ENCODE measurements at places on chromosomes 16 and 17.

GRCh38 chr17:6075845-6076244 is 5.7 kb downstream of the WSCD1 start:
- no peak overlapping the region for H3K27ac ChIP-seq
- H3K4me1 ChIP-seq = peaks cover 8% of the 10 kb centered on the region
- H3K27me3 ChIP-seq = no peaks in the 10 kb centered on the region
- no peaks in the 10 kb centered on the region for H3K36me3 ChIP-seq
- no peak overlapping the region for H3K4me3 ChIP-seq
- DNase-seq = no peak

DNA sequence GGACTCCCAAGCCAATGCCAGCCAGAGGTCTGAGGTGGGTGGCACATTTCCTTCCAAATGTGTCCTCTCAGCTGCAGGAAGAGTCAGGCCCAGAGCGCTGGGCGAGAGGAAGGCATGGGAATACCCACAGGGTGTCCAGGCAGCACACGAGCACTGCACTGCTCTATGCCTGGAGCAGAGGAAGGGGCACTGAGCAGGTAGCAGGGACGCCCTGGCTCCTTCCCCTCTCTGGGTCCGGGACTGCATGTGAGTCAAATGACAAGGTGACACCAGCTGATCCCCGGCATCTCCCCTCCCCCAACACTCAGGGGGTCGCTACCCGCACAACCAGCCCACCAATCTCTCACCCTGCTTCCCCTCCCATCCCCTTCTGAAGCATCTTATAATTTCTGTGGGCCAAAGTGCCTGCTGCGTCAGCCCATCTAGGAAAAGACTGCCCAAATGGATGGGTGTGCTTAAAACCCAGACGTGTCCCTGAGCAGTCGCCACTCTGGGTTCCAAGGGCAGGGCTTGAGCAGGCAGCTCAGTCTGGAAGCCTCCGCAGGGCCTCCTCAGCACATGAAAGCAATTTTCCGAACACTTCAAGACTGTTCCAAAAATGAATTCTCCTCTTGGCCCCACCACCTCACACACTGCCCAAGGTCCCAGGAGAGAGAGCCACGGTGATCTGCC is 12.0 kb upstream of the BCAR1 start:
- H3K36me3 ChIP-seq = no peaks in the 10 kb centered on the region
- H3K4me1 ChIP-seq = peaks cover 76% of the 10 kb centered on the region
- DNase-seq = no peak
- no peaks in the 10 kb centered on the region for H3K27me3 ChIP-seq
- H3K27ac ChIP-seq = peak overlapping the region; percentile 97

- no peaks in the 10 kb centered on the region for H3K27me3 ChIP-seq
- peaks cover 12% of the 10 kb centered on the region for H3K36me3 ChIP-seq
- H3K4me1 ChIP-seq = no peaks in the 10 kb centered on the region
- DNase-seq = no peak
Measured at GRCh38 chr16:72811188-72811720, 236.7 kb downstream of the ZFHX3 start.

DNA sequence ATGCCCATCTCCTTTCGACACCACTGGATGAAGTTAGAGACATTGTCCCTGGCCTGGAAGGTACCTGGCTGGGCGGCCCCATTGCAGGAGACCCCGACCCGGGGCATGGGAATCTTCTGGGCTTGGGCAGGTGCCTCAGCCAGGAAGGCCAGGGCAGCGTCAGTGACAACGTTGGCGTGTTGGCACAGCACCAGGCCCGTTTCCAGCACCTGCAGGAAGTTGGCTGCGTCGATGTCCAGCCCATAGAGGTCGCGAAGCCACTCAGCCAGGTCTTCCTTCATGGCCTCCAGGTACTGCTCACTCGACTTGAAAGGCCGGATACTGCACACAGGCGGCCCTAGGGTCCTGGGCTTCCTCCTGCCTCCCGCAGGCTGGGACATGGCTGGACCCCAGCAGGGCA is 568 bp downstream of the GAS2L2 start:
- no peak overlapping the region for H3K27ac ChIP-seq
- H3K36me3 ChIP-seq = no peaks in the 10 kb centered on the region
- H3K27me3 ChIP-seq = no peaks in the 10 kb centered on the region
- no peak for DNase-seq
- H3K4me3 ChIP-seq = no peak overlapping the region

DNA sequence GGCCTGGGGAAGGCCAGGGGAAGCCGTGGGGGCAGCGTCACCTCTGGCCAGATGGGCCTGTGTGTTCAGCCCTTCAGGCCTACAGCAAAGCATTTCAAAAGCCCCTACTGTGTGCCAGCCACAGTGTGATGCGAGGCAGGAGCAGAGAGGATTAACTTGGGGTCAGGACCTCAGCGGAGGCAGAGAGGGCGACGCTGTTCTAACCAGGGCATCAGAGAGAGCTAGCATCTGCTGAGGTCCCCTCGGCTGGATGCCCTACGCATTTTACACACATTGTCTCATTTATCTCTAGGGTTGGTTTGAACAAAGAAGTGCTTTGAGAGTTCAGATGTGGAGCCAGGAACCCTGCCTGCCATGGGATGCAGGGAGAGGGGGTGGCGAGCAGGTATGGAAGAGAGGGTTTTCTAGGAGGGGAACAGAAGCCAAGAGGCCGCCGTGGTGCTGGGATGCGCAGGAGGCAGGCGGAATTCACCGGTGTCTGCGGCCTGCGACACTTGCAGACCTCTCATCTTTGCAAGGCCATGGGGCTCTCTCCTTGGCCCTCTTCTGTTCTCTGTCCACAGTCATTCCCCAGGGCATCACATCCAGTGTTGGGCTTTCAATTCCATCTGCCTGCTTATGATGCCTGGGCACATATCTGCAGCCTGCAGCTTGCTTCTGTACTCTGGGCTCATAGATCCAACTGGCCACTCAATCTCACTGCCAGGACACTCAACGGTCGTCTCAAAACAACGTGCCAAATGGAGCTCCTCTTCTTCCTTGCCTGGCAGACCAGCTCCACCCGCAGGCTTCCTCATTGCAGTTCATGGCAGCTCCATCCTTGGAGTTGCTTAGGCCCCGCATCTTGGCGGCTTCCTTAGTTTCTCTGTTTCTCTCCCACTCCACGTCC is 8.1 kb upstream of the NKD1 start:
- no peaks in the 10 kb centered on the region for H3K36me3 ChIP-seq
- DNase-seq = no peak
- H3K4me1 ChIP-seq = no peaks in the 10 kb centered on the region
- no peak overlapping the region for H3K27ac ChIP-seq
- H3K4me3 ChIP-seq = no peak overlapping the region

GRCh38 chr17:79496422-79497005 is 114.3 kb downstream of the RBFOX3 start:
- H3K36me3 ChIP-seq = no peaks in the 10 kb centered on the region
- no peak for DNase-seq
- H3K27ac ChIP-seq = no peak overlapping the region
- no peaks in the 10 kb centered on the region for H3K4me1 ChIP-seq

DNA sequence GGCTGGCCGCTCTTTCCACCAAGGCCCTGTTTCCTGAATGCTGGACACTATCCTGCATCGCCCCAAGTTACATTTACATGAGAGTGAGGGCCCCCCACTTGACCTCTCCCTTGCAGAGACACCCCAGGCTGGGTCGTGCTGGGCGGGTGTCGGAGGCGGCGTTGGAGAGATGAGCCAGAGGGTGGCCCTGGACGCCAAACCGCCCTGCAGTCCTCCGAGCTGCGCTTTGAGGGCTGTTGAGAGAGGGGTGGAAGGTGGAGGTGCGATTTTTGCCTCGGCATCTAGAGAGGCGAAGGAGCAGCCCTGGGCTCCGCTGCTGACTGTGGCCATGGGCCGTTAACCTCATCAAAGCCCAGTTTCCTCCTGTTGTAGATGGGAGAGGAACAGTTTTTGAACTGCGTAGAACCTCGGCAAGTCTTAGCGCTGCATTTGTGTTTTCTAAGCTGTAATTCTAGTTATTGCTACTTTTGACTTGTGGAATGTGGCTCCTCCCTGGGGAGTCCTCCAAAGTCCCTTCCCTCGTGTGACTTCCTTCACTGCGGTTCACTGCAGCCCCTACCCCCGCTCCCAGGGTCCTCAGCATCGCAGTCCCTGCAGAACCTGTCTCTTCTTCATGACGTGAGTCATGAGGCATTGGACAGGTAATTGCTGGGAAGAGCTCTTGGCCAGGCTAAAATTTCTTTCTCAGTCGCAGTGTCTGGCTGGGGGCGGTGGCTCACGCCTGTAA is 986 bp upstream of the ELOB start:
- peak overlapping the region; percentile 100 for H3K27ac ChIP-seq
- no peak for DNase-seq
- H3K36me3 ChIP-seq = no peaks in the 10 kb centered on the region

DNA sequence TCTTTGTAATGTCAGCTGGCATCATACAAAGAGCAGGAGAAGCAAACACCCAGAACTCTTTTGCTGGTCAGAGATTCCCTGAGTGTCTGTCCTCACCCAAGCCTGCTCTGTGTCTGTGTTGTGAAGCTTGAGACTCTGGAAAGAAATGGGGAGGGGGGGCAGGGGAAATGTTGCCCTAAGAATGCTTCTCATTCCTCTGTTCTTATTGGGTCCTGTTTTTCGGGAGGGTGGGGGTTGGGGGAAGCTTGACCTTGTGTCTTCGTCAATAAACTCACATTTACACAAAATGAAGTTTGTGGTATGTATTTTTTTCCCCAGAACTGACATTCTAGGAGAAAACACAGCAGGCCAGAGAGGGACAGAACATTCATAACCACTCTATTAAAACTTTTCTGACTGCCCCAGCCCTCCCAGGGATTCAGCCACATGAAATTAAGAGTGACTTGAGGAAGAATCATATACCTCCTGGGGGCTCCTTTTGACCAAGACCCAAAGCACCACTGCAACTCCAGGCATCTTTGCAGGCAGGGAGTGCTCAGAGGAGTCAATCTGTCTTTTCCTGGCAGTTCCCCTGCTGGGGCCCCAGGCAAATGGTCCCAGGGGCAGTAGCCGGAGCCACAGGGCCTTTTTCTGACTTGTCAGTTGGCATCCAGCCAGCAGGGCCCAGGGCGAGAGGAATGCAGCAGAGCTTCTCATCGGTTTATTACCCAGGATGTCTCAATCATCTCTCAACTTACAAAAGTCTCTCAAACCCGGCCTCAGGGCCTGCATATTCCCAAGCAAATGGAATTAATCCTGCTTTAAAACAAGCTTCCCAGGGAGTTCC is 5.1 kb upstream of the RASL10B start:
- peak overlapping the region; percentile 66 for H3K27ac ChIP-seq
- no peak overlapping the region for H3K4me3 ChIP-seq
- H3K36me3 ChIP-seq = peaks cover 27% of the 10 kb centered on the region
- DNase-seq = no peak

GRCh38 chr17:51914577-51914976 is 243.9 kb downstream of the CA10 start:
- H3K27ac ChIP-seq = no peak overlapping the region
- no peak overlapping the region for H3K4me3 ChIP-seq
- H3K4me1 ChIP-seq = no peaks in the 10 kb centered on the region
- H3K27me3 ChIP-seq = no peaks in the 10 kb centered on the region
- H3K36me3 ChIP-seq = no peaks in the 10 kb centered on the region
